ENCODE measurements at places on chromosomes 3 and 15.

GRCh38 chr3:21434310-21434709 lies 316.7 kb downstream of the ZNF385D start:
- no peak for DNase-seq

- DNase-seq, result peak; percentile 79
These were observed 88.0 kb downstream of the EDEM1 start for GRCh38 chr3:5275529-5275928.

DNA sequence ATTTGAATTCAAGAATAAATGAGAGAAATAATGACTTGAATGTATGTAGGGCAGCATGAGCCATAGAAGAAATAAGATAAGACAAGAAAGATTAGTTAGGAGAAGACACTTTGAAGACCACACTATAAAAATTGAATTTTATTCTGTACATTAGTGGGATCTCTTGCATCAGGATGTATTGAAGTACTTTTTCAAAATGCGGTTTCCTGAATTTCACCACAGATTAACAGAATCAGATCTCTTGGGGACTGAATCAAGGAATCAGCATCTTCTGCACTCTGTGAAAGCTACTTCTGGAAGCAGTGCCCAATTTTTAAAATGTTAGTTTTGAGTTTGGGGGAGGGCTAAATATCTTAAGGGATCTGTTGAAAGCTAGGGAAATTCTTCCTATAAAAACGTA lies 763.9 kb upstream of the GOLIM4 start:
- no peak for DNase-seq

GRCh38 chr3:189584645-189585044 lies 46.5 kb upstream of the TP63 start:
- peak; percentile 43 for DNase-seq

DNA sequence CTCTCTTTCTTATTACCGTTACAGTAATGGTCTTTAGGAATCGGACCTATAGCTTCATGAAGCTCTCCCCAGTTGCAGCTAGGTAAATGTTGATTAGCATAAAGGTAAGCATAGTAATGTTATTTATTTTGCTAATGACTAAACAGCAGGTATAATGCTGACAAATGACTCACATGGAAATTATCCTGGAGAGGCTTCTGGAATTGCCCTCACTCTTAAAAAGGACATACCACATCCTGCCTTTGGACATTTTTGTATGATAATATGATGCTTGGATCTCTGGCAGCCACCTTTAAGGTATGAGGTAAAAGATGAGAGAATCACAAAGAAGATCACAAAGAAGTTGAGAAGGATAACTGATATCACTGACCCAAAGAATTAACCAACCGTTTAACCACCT lies 238.6 kb downstream of the CHL1 start:
- no peak for DNase-seq

- peak; percentile 52 for DNase-seq
These were observed 224.6 kb downstream of the VPS13C start for GRCh38 chr15:61835496-61836106.

All from fibroblast of skin of right quadriceps (primary cell).